ENCODE measurements at places on chromosomes 7 and 10. TPM values are rescaled to one million over a fixed set of nuclear protein-coding genes. Genes with fewer than 3 reads are reported as not detected.
A peak's percentile ranks its signal among the peaks of the same experiment; 100 is the strongest.

Gene MEIG1
- not detected for total RNA-seq

Gene OR2A7
- 1.4 TPM for total RNA-seq

Gene FGFR2
- total RNA-seq, result 143 TPM

Gene WIPF3
- 0.71 TPM for total RNA-seq

Gene HOXA10
- 55.1 TPM for total RNA-seq

GRCh38 chr7:52017802-52018679 lies 701.4 kb upstream of the COBL start:
- no peaks in the 10 kb centered on the region for H3K27me3 ChIP-seq
- no peak overlapping the region for H3K4me3 ChIP-seq
- no peak overlapping the region for H3K27ac ChIP-seq
- DNase-seq, result no peak
- H3K36me3 ChIP-seq, result no peaks in the 10 kb centered on the region

Gene NUP205
- total RNA-seq, result 21.9 TPM

Gene SPDYE2B
- not detected for total RNA-seq

Gene SYT15B
- total RNA-seq, result 0.27 TPM

DNA sequence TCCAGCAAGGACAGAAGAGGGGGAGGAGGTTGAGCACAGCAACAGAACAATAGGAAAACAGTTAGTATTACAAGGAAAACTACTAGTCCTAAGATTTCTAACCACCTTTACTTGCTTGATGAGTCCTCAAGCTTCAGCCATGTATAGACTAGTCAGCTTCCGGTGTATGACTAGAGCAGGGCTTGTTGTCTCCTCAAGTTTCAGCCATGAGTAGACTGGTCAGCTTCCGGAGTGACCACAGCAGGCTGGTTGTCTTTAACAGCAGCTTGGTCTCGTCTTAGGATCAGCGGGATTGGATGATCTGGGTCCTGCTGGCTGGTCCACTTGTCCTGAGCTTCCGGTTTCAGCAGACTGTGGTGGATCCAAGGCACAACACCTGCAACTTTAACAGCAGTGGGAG lies 10.6 kb upstream of the ZNF239 start:
- H3K27me3 ChIP-seq, result no peaks in the 10 kb centered on the region
- no peak overlapping the region for H3K4me3 ChIP-seq
- no peak overlapping the region for H3K27ac ChIP-seq
- no peaks in the 10 kb centered on the region for H3K4me1 ChIP-seq

- H3K4me1 ChIP-seq, result no peaks in the 10 kb centered on the region
- no peak for DNase-seq
- H3K27me3 ChIP-seq, result no peaks in the 10 kb centered on the region
- no peaks in the 10 kb centered on the region for H3K36me3 ChIP-seq
Measured at GRCh38 chr7:12805957-12806356, 118.5 kb downstream of the ARL4A start.

DNA sequence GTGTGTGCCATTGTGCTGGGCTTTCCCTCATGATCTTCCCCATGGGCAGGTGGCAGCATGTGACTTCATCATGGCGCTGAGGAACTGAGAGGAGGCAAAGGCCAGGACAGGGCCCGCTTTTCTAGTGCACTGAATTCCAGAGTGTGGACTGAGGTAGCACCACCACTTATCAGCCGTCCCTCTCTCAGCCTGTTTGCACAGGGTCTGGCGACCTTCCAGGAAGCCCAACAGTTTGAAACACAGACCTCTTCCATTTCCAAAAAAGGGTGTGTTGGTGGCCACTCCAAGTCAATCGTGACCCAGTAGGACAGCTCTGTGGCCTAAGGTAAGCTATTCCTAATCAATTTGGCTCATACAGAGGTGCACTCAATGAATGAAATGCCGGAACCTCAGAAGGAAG lies 4.4 kb downstream of the DNAJC30 start:
- H3K4me3 ChIP-seq, result no peak overlapping the region
- H3K4me1 ChIP-seq, result peaks cover 32% of the 10 kb centered on the region
- DNase-seq, result no peak
- H3K27ac ChIP-seq, result no peak overlapping the region
- no peaks in the 10 kb centered on the region for H3K27me3 ChIP-seq

GRCh38 chr10:109933984-109934565 lies 10.8 kb upstream of the XPNPEP1 start:
- no peaks in the 10 kb centered on the region for H3K36me3 ChIP-seq
- no peak overlapping the region for H3K4me3 ChIP-seq
- H3K27ac ChIP-seq, result no peak overlapping the region
- H3K4me1 ChIP-seq, result no peaks in the 10 kb centered on the region

Gene EFCAB10
- total RNA-seq, result not detected

- H3K4me3 ChIP-seq, result no peak overlapping the region
- no peaks in the 10 kb centered on the region for H3K36me3 ChIP-seq
- no peak for DNase-seq
- H3K27me3 ChIP-seq, result no peaks in the 10 kb centered on the region
- H3K27ac ChIP-seq, result no peak overlapping the region
Measured at GRCh38 chr7:144452064-144452463, 48.6 kb upstream of the NOBOX start.

GRCh38 chr10:70445718-70446657 lies 4.5 kb upstream of the NODAL start:
- peak overlapping the region; percentile 71 for H3K27ac ChIP-seq
- H3K4me3 ChIP-seq, result no peak overlapping the region
- no peaks in the 10 kb centered on the region for H3K36me3 ChIP-seq

Gene MAGI2
- 26.9 TPM for total RNA-seq

GRCh38 chr10:86411852-86412560 lies 45.4 kb upstream of the GRID1 start:
- DNase-seq, result no peak
- H3K27ac ChIP-seq, result peak overlapping the region; percentile 35
- peaks cover 36% of the 10 kb centered on the region for H3K4me1 ChIP-seq
- H3K27me3 ChIP-seq, result no peaks in the 10 kb centered on the region
- H3K36me3 ChIP-seq, result no peaks in the 10 kb centered on the region

GRCh38 chr7:77687100-77687746 lies 9.0 kb upstream of the RSBN1L start:
- no peaks in the 10 kb centered on the region for H3K27me3 ChIP-seq
- no peak for DNase-seq
- no peak overlapping the region for H3K4me3 ChIP-seq

DNA sequence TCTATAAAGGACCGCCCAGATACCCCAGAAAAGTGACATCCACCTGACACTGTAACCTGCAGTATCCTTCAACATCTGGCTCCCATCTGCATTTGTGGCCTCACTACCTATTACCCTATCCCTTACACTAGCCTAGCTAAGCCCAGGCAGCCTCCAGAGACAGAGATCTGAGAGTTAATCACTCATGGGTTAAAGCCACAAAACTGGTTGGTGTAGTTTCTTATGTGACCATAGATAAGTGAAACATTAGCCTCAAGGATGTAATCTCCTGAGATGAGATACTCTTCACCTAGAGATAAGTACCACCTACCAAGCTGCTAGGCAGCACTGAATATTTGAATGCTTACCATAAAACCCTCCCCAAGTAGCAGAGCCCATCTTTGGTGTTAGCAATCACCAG lies 35.4 kb downstream of the CTTNBP2 start:
- H3K4me1 ChIP-seq, result no peaks in the 10 kb centered on the region
- no peak overlapping the region for H3K4me3 ChIP-seq
- no peaks in the 10 kb centered on the region for H3K27me3 ChIP-seq
- H3K36me3 ChIP-seq, result no peaks in the 10 kb centered on the region
- H3K27ac ChIP-seq, result no peak overlapping the region
